Endothelial cell (in vitro differentiated cells): ENCODE measurements at places on chromosomes 4 and X.

GRCh38 chr4:26905172-26905571 is 44.5 kb downstream of the STIM2 start:
- no peak for DNase-seq

DNA sequence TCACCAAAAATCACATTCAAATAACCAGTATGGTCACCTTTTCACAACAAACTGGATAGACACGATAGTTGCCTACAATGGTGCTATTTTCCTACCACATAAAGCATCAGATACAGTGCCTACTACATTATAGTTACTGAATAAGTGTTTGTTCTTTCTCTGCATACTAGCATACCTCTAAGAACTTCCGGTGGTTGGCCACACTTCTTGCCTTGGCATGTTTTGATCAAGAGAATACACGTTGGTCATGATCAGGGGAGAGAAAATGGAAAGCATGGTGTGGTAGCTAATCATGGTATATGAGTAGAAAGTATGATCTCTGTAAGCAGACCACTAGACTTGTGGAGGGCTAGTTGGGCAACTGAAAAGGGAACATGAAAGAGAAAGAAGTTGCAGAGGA is 322.8 kb upstream of the DIAPH2 start:
- DNase-seq = no peak

DNA sequence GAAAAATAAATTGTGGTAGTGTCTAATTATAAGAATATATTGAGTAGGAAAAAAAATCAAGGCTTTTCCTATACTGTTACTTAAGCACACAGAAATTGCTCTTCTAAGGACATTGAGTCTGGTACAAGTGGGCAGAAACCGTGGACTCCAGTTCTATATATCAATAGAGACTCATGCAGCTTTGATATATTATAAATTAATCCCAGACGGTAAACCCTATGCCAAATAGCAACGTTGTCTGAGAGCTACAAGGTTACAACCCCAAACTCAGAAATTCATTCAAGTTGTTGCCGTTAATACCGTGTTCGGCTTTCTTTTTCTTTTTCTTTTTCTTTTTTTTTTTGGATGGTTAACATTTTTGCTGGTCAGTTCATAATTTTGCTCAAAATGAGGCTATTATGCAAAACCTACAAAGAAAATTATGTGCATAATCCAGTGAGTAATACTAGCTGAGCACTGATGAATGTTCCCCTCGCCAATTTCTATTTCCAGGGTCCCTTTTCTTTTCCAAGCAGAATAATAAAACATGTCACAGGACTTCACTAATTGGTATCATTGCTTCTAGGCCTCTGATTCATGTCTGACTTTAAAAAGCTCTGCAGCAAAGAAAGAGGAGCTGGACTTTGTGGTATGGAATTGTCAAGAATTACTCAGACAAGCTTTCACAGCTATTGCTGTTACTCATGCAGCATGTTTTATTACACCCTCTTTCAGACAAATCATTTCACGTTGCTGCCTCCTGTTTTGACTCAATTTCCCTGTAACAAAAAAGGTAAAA is 737.7 kb downstream of the NLGN4X start:
- no peak for DNase-seq

GRCh38 chr4:34183926-34184325 is 2060.4 kb downstream of the ARAP2 start:
- no peak for DNase-seq

GRCh38 chrX:28586981-28587551 is at the start of gene IL1RAPL1:
IL1RAPL1 (plus strand) TSS chrX:28587446.
- no peak for DNase-seq

- no peak for DNase-seq
These were observed 13.6 kb downstream of the OTC start for GRCh38 chrX:38365954-38366353.
